H1 (cell line): ENCODE measurements at places on chromosomes 6 and 20.
A peak's percentile ranks its signal among the peaks of the same experiment; 100 is the strongest.

DNA sequence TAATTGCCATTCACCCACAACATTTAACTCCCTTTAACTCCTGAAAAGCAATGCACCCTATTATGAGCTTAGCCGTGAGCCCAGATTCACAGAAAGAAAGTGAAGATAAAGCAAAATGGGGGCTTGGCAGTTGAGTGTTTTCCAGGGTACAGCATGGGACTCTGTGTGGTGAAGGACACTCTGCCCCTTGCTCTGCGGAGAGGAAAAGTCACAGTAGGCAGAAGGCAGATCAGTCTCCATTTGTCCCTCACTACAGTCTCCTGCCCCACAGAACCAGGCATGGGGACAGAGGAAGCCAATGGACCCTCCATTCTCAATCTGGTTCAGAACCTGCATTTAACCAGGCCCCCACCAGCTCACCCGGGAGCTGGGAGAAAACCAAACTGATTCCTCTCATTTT lies 30.8 kb upstream of the SH3BGRL2 start:
- no peak for DNase-seq

- DNase-seq, result no peak
Measured at GRCh38 chr6:91864911-91865310, 1278.0 kb upstream of the MAP3K7 start.

DNA sequence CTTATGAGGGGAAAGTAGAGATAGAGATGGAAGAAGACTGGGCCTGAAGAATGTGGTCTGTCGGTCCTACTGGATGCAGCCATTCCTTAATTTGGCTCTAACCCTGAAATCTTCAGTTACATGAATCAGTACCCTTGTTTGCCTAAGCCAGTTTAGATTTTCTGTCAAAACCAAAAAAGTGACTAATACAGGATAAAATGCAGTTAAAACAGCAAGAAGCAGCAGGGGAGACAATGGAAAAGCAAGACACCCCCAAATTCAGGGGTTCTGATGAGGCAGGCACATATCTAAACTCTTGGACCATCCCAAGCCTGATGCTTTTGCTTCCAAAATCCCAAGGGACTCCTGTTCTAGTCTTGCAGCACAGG lies 17.4 kb upstream of the UBE2V1 start:
- DNase-seq, result no peak

DNA sequence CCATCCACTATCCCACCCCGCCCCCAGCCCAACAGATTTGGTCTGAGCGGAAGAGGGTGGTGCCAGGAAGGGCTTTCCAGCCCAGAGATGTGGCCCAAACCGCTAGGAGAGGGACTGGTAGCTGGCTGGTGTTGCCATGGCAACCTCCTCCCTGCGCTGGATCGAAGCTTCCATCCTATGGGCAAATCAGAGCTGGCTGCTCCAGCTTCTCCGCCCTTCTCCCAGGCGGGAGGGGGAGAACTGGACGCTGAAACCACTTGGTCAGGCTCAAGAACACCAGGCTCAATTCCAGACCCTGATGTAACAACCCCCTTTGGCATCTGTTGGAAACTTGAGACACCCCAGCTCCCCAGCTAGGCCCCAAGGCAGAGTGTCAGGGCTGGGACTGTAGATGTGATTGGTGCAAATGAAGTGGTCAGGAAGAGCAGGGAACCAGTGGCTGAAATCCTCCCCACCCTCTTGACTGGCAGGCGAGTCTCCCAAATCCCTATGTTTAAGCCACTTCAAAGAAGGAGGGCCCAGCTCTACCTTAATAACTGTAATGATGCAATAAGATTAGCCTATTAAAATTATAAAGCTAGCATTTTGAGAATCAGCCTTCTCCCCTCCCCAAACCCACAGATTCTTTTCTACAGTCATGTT lies 4.2 kb downstream of the RIMS4 start:
- peak; percentile 82 for DNase-seq

GRCh38 chr6:30705620-30706019 lies 11.5 kb downstream of the MDC1 start:
- no peak for DNase-seq

DNA sequence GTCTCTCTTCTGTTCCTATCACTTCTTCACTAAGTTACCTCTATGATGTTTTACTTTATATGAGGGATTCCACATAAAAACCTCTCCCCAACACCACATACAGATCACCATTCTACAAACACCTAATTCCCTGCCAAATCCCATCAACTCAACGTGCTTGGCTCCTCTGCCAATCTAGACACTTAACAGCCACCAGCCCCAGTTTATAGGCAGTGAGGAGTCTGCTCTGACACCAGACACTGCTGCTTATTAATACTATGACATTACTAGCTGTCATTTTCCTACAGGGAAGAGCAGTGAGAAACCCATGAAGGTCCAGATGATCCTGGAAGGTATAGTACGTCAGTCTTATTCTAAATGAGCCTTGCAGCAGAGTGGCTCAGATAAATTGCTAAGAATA lies 104.3 kb downstream of the CHD6 start:
- DNase-seq, result no peak

DNA sequence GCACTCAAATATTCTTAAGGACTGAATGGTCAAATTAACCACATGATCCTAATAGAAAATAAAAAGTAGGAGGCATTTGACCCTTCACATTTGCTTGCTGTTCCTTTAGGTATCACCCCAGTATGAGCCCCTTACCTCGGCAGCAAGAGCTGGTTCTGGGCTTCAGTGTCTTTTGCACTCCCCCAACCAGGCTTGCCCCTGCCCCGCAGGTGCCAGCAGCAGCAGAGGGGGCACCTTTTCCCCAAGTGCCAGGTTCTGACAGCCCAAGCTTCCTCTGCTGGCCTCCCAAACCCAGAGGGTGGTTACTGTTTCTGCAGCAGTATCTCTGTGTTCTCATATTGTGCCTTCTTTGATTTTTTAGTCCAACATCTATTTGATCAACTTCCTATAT lies 23.2 kb downstream of the UBE2V1 start:
- DNase-seq, result no peak

- no peak for DNase-seq
Measured at GRCh38 chr6:52564856-52565255, 12.0 kb downstream of the TRAM2 start.

DNA sequence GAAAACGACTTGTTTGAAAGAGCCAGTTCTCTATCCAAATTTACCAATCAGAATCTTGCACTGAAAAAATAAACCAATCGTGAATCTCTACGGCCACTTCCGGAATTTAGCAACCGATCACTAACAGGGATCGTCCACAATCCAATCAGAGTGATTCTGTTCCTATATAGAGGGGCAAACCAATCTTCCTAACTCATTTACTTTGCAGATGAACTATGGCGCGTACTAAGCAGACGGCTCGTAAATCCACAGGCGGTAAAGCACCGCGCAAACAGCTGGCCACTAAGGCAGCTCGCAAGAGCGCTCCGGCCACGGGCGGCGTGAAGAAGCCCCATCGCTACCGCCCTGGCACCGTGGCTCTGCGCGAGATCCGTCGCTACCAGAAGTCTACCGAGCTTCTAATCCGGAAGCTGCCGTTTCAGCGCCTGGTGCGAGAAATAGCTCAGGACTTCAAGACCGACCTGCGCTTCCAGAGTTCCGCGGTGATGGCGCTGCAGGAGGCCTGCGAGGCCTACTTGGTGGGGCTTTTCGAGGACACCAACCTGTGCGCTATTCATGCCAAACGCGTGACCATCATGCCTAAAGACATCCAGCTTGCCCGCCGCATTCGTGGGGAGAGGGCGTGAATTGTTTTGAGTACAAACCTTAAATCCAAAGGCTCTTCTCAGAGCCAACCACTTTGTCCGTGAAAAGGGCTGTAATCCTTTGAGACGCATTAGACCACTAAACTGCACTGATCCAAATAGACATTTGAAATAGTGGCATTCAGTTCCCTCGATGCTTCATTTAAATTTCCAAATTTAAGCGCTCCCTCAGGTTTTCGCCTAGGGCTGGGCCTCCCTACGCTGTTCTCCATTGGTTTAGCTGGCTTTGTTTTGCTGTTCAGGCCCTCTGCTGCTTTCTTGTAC lies 138.0 kb downstream of the HFE start:
- peak; percentile 69 for DNase-seq

GRCh38 chr20:37693242-37693634 lies 592 bp upstream of the CTNNBL1 start:
- no peak for DNase-seq

DNA sequence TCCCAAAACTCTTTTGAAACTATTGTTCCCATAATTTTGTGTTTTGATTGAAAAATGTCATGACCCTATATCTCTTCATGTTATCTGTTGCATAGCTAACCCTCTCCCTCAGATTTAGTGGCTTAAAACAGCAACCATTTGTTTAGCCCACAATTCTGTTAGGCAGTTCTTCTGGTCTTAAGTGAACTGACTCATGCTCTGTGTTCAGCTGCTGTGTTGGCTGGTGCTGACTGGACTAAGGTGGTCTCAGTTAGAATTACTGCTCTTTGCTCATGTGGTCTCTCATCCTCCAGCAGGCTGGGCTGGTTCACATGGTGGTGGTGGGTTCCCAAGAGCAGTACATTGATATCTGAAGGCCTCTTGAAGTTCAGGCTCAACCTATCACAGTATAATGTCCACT lies 80.8 kb downstream of the KHDC1L start:
- DNase-seq, result no peak

DNA sequence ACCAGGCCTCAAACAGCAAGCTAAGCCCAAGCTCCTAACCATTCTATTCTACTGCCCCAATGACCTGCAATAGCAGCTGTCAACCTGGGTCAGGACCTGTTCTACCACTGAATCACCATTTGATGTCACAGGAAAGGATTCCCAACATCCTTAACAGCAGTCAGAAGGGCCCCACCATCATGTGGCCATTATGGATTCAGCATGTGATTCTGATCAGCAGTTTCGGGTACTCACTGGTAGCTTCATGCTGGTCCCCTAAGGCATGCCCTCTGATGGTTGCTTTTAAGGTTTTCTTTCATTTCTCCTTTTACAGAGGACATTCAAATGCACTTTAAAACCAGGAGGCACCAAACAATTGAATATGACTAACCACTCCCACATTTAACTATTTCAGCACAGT lies 37.3 kb upstream of the MAP7 start:
- DNase-seq, result no peak

GRCh38 chr20:6919792-6920468 lies 152.4 kb downstream of the BMP2 start:
- DNase-seq, result no peak

DNA sequence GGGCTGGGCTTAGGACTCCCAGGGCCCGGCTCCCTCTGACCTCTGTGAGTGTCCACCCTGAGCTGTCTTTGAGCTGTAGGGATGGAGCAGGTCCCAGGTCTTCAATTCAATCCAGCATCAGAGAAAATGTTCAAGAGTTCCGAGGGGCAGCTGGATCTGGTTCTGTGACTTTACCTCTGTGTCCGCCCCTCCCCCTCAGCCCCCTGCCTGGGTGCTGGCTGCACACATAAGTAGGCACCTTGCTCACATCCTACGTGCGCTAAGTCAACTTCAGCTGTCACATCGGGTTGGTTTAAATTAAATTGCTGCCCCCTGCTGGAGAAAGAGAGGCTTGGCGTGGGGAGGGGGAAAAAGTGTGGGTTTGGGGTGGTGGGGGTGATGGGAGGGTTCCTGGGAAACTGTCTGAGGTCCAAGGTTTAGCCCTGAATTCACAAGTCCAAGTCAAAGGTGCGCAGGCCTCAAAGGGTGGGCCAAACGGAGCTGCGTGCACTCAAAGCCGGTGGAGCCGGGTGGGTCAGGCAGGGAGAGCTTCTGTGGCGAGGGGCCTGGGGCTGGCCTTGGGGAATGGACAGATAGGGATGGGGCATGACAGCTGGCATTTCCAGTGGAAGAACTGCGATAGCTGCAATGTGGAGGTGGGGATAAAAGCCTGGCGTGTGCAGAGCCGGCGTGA lies 3.0 kb downstream of the WFDC5 start:
- DNase-seq, result peak; percentile 75

GRCh38 chr6:89122625-89123024 lies 4.8 kb upstream of the SRSF12 start:
- no peak for DNase-seq

DNA sequence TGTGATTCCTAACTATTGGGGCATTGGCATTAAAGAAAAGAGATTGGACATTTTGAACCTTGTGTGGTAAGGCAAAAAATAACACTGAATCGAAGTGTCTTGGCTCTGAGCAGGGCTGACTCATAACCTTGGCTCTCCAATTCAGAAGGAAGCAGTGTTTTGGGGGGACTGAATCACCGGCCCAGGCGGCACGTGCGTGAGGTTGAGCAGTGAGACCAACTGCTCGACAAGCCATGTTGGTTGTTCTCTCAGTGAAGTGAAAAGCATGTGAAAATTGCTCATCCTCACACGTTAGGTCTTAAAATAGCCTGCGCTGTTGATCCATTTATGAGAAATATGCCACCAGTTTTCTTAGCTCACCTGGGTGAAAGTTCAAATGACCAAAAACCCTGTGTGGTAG lies 137.8 kb upstream of the SPACA1 start:
- no peak for DNase-seq

- DNase-seq, result no peak
Measured at GRCh38 chr6:169981568-169981967, 230.1 kb downstream of the ERMARD start.

GRCh38 chr6:51868591-51869355 lies 218.6 kb downstream of the PKHD1 start:
- no peak for DNase-seq

GRCh38 chr6:3578981-3579380 lies 122.1 kb upstream of the SLC22A23 start:
- no peak for DNase-seq

- DNase-seq, result no peak
Measured at GRCh38 chr6:87484491-87484890, 11.7 kb downstream of the SLC35A1 start.

DNA sequence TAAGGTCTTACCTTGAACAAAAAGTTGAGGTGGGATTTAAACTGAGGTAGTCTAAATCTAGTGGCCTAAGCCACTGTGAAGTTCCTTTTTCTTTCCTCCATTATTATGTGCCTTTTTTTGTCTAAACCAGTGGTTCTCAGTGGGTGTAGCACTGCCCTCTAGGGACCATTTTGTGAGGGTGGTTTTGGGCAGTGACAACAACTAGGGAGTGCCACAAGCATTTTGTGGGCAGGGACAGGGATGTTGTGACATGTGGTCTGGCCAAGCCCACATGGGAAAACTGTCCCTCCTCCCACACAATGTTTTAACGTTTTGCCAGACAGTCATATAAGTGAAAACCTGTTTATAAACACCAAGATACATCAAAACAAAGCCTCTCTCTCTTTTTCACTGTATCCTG lies 899.4 kb upstream of the FLRT3 start:
- peak; percentile 61 for DNase-seq

GRCh38 chr6:127013865-127014264 lies 104.6 kb upstream of the RSPO3 start:
- DNase-seq, result no peak

- DNase-seq, result no peak
Measured at GRCh38 chr20:45701873-45702272, at the start of gene WFDC13. TSS of gene WFDC13 (plus strand) at chr20:45702038. CDS start at chr20:45702124, 86 bp downstream.

DNA sequence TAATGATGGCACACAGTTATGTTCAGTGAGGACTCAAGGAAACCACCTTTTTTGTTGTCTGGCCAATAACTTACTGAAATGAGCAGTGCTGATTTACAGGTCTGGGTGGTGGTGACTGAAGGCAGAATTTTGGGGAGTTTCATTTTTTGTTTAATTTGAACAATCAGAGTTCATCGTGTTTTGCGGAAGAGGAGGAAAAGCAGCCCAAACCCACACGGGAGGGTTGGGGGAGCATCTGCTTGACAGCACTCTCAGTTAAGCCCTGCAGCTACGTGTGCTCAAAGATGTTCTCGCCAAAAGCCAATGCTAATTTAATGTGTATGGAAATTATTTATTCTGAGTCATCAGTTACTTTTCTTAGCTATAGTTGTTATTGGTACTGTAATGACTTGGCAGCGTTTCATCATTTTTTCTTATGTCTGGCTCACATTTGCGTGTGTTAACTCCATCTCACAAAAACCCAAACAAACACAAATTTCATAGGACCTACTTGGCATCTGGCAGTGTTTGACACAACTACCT lies 89.2 kb downstream of the UST start:
- no peak for DNase-seq
